ENCODE measurements at places on chromosomes 6 and 20.

- no peak for DNase-seq
These were observed 294.0 kb downstream of the CLIC5 start for GRCh38 chr6:45721665-45722064.

- DNase-seq = no peak
These were observed 315.2 kb downstream of the ZFAND3 start for GRCh38 chr6:38134704-38135088.

GRCh38 chr20:50891138-50891537 is 40.1 kb downstream of the ADNP start:
- DNase-seq = no peak

DNA sequence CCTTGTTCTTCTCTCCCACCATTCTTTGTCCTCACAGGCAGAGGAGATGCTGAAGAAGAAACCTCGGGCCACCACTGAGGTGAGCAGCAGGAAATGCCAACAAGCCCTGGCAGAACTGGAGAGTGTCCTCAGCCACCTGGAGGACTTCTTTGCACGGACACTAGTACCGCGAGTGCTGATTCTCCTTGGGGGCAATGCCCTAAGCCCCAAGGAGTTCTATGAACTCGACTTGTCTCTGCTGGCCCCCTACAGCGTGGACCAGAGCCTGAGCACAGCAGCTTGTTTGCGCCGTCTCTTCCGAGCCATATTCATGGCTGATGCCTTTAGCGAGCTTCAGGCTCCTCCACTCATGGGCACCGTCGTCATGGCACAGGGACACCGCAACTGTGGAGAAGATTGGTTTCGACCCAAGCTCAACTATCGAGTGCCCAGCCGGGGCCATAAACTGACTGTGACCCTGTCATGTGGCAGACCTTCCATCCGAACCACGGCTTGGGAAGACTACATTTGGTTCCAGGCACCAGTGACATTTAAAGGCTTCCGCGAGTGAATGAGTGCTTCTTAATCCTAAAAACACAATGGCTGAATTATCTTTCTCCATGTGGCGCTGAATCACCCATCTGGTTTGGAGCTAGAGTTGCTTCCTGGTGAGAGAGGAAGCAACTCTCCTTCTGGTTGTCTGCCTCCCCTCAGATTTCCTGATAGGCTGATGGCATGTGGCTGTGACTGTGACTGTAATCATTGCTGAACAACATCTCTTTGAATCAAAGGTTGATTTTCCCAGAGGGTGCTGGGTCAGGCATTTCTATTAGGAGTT is 4.6 kb downstream of the MAD2L1BP start:
- DNase-seq = no peak

DNA sequence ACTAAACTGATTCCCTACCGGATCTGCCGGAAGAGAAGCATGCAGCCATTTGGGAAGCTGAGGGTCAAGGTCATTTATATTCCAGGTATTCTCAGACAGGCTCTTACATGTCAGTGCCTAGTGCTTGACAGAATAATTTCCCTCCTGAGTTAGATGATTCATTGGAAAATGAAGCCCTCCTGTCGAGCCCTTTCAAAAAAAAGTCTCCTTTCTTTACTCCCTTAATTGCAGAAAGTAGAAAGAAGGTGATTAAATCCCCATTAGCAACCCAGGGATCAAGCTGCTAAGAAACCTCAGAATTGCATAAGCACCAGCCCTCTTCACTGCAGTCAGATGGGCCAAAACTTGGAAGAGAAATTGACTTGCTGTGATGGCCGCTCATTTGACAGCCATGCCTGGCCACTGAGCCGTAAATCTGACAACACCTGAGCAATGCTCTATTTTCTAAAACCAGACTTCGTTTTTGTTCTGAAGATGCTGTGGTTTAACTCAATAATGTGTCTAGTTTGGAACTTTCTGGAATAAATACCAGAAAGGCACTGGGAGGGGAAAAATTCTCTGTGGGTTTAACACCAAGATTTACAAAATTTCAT is 61.0 kb upstream of the ARMH2 start:
- DNase-seq = no peak

DNA sequence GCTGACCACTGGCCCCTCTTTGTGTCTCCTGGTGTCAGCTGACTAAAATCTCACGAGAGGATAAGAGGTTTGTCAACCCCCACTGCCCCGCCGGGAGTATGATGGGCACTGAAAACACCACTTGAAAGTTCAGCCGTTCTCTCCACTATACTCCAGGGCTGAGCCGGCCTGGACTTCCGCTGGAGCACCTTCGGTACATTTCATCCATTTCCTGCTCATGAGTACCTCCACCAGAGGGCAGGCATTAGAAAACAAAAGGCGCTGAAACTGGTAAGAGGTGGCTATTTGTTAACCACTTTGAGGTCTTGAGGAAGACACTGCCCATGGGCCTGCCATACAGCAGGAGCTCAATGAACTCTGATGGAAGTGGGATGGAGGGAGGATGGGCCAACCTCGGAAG is 17.9 kb upstream of the ANKRD60 start:
- DNase-seq = no peak

DNA sequence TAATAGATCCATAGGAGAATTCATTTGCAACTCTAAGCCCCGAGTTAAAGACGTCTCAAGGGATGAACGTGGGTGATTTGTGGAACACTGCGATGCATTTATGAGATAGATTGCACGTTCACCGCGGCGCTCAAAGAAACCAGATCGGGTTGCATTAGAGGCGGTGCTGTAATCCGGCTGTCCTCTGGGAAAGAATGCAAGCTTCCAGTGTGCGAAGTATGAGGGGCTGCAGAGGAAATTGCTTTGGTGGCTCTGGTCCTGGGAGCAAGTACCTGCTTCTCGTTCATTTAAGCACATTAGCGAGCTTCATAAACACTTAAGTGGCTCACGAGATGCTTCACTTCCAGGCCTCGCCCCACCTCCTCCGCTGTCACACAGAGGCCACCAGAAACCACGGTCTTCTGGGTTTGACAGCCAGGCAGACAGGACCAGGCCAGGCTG is 182.3 kb downstream of the CDH4 start:
- no peak for DNase-seq

GRCh38 chr20:5608442-5609161 is 141.6 kb upstream of the SHLD1 start:
- no peak for DNase-seq

DNA sequence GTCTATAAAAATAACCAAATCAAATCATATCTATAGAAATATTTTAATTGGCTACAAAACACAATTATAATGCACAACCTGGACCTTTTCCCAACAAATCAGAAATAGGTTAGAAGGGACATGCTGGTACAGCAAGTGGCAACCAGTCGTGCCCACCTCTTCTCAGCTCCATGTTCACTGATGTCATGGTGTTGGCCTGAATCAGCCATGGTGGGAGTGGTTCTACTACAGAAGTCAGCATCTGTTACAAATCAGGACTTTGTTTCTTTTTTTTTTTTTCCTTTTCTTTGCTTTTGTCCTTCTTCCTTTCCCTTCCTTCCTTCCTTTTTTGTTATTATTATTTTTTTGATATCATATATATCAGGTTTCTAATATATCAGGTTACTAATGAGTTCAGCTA is 91.2 kb downstream of the RALGAPA2 start:
- DNase-seq = no peak

Data from AG04450 (cell line).